ENCODE measurements at places on chromosomes 7 and 10.

DNA sequence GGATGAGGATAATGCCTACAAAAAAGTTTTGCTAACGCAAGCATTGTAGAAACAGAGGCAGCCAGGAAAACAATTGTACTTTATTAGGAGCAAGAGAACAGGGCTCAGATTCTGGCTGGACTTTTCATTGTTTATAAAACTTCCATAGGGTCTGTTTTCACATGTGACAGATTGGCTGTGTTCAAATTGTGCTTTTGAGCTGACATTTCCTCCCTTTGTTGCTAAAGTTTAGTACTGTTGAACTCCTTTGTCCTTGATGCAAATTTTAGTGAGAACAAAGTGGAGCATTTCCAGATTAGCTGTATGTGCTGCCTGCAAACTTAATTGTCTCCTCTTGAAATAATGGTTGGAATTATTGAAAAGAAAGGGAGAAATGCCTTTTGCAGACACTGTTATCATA lies 221.0 kb upstream of the FZD1 start:
- H3K36me3 ChIP-seq, result no peaks in the 10 kb centered on the region
- no peaks in the 10 kb centered on the region for H3K27me3 ChIP-seq
- H3K27ac ChIP-seq, result no peak overlapping the region
- H3K4me1 ChIP-seq, result peaks cover 19% of the 10 kb centered on the region
- no peak for ATAC-seq

GRCh38 chr7:22295402-22296264 lies 61.3 kb downstream of the RAPGEF5 start:
- no peak overlapping the region for H3K4me3 ChIP-seq
- no peaks in the 10 kb centered on the region for H3K36me3 ChIP-seq
- H3K27me3 ChIP-seq, result no peaks in the 10 kb centered on the region
- no peaks in the 10 kb centered on the region for H3K4me1 ChIP-seq
- peak; percentile 71 for ATAC-seq
- peak overlapping the region; percentile 20 for H3K27ac ChIP-seq

GRCh38 chr10:80154978-80155695 lies 22.6 kb downstream of the PLAC9 start:
- H3K27ac ChIP-seq, result peak overlapping the region; percentile 75
- no peaks in the 10 kb centered on the region for H3K27me3 ChIP-seq
- peaks cover 60% of the 10 kb centered on the region for H3K4me1 ChIP-seq
- no peaks in the 10 kb centered on the region for H3K36me3 ChIP-seq
- peak; percentile 55 for ATAC-seq
- no peak overlapping the region for H3K4me3 ChIP-seq

DNA sequence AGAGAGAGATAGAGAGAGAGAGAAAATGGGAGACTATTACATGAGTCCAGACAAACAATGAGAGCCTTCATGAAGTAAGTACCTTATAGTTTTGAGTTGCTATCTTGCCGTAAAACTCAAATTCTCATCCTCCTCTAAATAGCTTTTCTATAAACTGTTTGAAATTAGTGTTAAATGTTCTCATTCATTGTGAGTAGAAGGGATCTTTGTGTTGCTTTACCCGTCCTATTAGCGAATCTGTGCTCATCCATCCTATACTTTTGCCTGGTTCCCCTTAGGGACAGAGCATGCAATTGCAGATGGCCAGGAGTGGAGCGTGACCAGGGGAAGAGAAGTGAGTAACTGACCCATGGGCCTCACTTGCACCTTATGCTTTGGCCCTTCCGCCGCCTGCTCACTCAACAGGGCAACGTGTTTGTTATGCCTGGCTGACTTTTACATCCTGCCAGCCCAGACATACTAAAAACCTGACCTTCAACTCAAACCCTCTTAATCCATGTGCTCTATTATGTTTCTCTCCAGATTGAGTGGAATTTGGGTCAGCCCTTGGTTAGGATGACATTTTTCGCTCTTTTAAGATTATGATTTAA lies 244.2 kb upstream of the YAE1 start:
- peaks cover 11% of the 10 kb centered on the region for H3K27me3 ChIP-seq
- no peak overlapping the region for H3K27ac ChIP-seq
- ATAC-seq, result no peak
- H3K4me1 ChIP-seq, result no peaks in the 10 kb centered on the region
- H3K4me3 ChIP-seq, result no peak overlapping the region

DNA sequence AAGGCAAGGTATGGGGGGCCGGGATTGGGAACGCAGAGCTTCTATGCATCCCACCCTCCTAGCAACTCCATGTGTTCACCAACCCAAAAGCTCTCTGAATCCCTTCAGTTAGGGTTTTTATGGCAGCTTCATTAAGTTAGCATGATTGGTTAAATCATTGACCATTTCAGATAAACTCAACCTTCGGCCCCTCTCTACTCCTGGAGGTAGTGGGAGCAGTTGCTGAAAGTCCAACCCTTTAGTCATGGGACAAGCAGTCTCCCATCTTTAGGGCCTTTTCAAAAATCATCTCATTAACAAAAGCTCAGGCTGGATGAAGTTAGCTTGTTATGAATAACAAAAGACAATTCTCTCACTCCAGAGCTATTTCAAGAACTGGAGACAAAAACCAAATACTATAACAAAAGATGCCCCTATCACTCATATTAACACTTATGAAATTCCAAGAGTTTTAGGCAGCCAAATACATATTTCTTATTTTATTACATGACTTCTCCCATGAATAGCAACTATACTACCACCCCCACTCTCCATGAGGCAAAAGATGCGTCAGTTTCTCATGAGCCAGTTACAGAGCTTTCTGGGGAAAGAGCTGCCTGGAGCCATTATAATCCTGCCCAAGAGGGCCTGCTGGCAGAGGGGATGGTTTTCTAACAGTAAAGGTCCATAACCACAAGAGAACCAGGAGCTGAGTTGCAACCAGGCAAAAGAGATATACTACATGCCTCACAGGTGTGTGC lies 44.6 kb downstream of the SLC16A12 start:
- H3K4me3 ChIP-seq, result no peak overlapping the region
- H3K27ac ChIP-seq, result no peak overlapping the region
- ATAC-seq, result no peak
- no peaks in the 10 kb centered on the region for H3K27me3 ChIP-seq
- no peaks in the 10 kb centered on the region for H3K4me1 ChIP-seq
- H3K36me3 ChIP-seq, result no peaks in the 10 kb centered on the region

- peak overlapping the region; percentile 51 for H3K27ac ChIP-seq
- no peaks in the 10 kb centered on the region for H3K36me3 ChIP-seq
- peak; percentile 52 for ATAC-seq
Measured at GRCh38 chr10:89367529-89367928, 10.3 kb upstream of the IFIT1B start.

DNA sequence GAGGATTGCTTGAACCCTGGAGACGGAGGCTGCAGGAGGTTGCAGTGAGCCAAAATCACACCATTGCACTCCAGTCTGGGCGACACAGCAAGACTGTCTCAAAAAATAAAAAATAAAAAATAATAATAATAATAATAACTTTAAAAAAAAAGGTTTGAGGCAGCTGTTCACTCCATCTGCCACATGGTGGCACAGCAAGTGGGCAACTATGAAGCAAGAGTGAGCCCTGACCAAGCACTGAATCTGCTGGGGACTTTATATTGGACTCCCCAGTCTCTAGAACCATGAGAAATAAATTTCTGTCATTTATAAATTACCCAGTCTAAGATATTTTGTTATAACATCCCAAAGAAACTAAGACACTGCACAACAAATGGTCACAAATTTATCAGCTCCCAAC lies 14.6 kb upstream of the BRI3 start:
- no peak overlapping the region for H3K27ac ChIP-seq
- H3K4me3 ChIP-seq, result no peak overlapping the region
- no peaks in the 10 kb centered on the region for H3K27me3 ChIP-seq
- peaks cover 19% of the 10 kb centered on the region for H3K36me3 ChIP-seq
- no peaks in the 10 kb centered on the region for H3K4me1 ChIP-seq

- ATAC-seq, result no peak
- H3K4me1 ChIP-seq, result no peaks in the 10 kb centered on the region
- H3K27ac ChIP-seq, result no peak overlapping the region
- peaks cover 10% of the 10 kb centered on the region for H3K27me3 ChIP-seq
- no peak overlapping the region for H3K4me3 ChIP-seq
- no peaks in the 10 kb centered on the region for H3K36me3 ChIP-seq
Measured at GRCh38 chr7:152752200-152752912, 7.2 kb upstream of the ACTR3B start.

DNA sequence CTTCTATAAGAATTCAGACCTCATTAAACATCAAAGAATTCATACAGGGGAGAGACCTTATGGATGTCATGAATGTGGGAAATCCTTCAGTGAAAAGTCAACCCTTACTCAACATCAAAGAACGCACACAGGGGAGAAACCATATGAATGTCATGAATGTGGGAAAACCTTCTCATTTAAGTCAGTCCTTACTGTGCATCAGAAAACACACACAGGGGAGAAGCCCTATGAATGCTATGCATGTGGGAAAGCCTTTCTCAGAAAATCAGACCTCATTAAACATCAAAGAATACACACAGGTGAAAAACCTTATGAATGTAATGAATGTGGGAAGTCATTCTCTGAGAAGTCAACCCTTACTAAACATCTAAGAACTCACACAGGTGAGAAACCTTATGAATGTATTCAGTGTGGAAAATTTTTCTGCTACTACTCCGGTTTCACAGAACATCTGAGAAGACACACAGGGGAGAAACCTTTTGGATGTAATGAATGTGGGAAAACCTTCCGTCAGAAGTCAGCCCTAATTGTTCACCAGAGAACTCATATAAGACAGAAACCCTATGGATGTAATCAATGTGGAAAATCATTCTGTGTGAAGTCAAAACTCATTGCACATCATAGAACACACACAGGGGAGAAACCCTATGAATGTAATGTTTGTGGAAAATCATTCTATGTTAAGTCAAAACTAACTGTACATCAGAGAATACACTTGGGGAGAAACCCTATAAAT lies 24.1 kb downstream of the ZNF37A start:
- peaks cover 24% of the 10 kb centered on the region for H3K36me3 ChIP-seq
- no peaks in the 10 kb centered on the region for H3K4me1 ChIP-seq

- no peaks in the 10 kb centered on the region for H3K27me3 ChIP-seq
- H3K36me3 ChIP-seq, result no peaks in the 10 kb centered on the region
- peaks cover 44% of the 10 kb centered on the region for H3K4me1 ChIP-seq
- no peak for ATAC-seq
- H3K4me3 ChIP-seq, result no peak overlapping the region
Measured at GRCh38 chr7:84149573-84149972, 45.0 kb downstream of the SEMA3A start.

GRCh38 chr7:46224363-46224762 lies 303.3 kb upstream of the IGFBP3 start:
- no peak for ATAC-seq
- no peaks in the 10 kb centered on the region for H3K36me3 ChIP-seq
- H3K4me3 ChIP-seq, result no peak overlapping the region
- no peaks in the 10 kb centered on the region for H3K27me3 ChIP-seq
- H3K27ac ChIP-seq, result no peak overlapping the region

- H3K4me3 ChIP-seq, result no peak overlapping the region
- ATAC-seq, result no peak
- peaks cover 98% of the 10 kb centered on the region for H3K27me3 ChIP-seq
- H3K27ac ChIP-seq, result no peak overlapping the region
Measured at GRCh38 chr7:20795881-20796280, 9.2 kb upstream of the SP8 start.

- peak; percentile 34 for ATAC-seq
- no peak overlapping the region for H3K4me3 ChIP-seq
- H3K36me3 ChIP-seq, result no peaks in the 10 kb centered on the region
- H3K27me3 ChIP-seq, result no peaks in the 10 kb centered on the region
- no peak overlapping the region for H3K27ac ChIP-seq
- H3K4me1 ChIP-seq, result peaks cover 35% of the 10 kb centered on the region
Measured at GRCh38 chr7:99036546-99037111, 107.3 kb downstream of the SMURF1 start.

GRCh38 chr10:5446390-5446926 lies 34.1 kb downstream of the NET1 start:
- peaks cover 9% of the 10 kb centered on the region for H3K4me1 ChIP-seq
- peak overlapping the region; percentile 62 for H3K4me3 ChIP-seq
- H3K27me3 ChIP-seq, result no peaks in the 10 kb centered on the region
- ATAC-seq, result peak; percentile 96

- H3K4me3 ChIP-seq, result no peak overlapping the region
- no peaks in the 10 kb centered on the region for H3K4me1 ChIP-seq
- H3K27me3 ChIP-seq, result peaks cover 24% of the 10 kb centered on the region
Measured at GRCh38 chr7:44293561-44294324, 31.7 kb downstream of the CAMK2B start.

GRCh38 chr10:28463141-28463540 lies 69.8 kb upstream of the WAC start:
- no peak overlapping the region for H3K27ac ChIP-seq
- H3K27me3 ChIP-seq, result no peaks in the 10 kb centered on the region
- ATAC-seq, result no peak
- no peaks in the 10 kb centered on the region for H3K36me3 ChIP-seq
- H3K4me1 ChIP-seq, result no peaks in the 10 kb centered on the region

GRCh38 chr10:128932071-128932820 lies 534.8 kb upstream of the MGMT start:
- no peaks in the 10 kb centered on the region for H3K36me3 ChIP-seq
- peaks cover 9% of the 10 kb centered on the region for H3K4me1 ChIP-seq
- peaks cover 6% of the 10 kb centered on the region for H3K27me3 ChIP-seq
- no peak overlapping the region for H3K4me3 ChIP-seq
- ATAC-seq, result no peak

- no peak overlapping the region for H3K4me3 ChIP-seq
- H3K4me1 ChIP-seq, result no peaks in the 10 kb centered on the region
- no peaks in the 10 kb centered on the region for H3K36me3 ChIP-seq
Measured at GRCh38 chr7:48887500-48887899, 36.8 kb upstream of the CDC14C start.

GRCh38 chr7:128385988-128386925 lies 23.5 kb downstream of the IMPDH1 start:
- no peaks in the 10 kb centered on the region for H3K36me3 ChIP-seq
- peaks cover 20% of the 10 kb centered on the region for H3K27me3 ChIP-seq
- no peak overlapping the region for H3K27ac ChIP-seq
- H3K4me1 ChIP-seq, result peaks cover 11% of the 10 kb centered on the region
- no peak for ATAC-seq
- no peak overlapping the region for H3K4me3 ChIP-seq

- H3K36me3 ChIP-seq, result no peaks in the 10 kb centered on the region
- H3K27me3 ChIP-seq, result no peaks in the 10 kb centered on the region
- ATAC-seq, result no peak
- H3K4me3 ChIP-seq, result no peak overlapping the region
Measured at GRCh38 chr10:106038246-106038645, 1126.3 kb downstream of the SORCS1 start.

DNA sequence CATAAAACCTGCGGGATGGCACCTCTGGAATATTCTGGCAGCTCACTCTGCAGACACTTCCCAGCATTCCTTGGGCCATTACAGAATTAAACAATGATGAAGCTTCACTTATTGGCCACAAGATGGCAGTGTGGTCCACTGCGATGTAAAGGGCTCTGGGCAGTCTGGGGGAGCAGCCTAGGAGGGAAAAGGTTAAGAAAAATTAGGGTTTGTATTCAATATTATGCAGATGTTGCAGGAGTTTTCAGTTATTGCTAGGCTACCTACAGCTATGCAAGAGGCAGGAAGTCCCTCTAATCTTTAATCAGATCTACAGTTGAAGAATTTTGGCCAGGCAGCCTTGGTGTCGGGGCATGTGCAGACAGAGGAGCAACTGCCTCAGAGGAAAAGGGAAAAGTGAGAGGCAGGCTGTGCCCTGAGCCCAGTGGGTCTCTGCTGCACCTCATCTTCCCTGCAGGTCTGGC lies 233.2 kb upstream of the PRSS1 start:
- no peaks in the 10 kb centered on the region for H3K36me3 ChIP-seq
- H3K4me1 ChIP-seq, result no peaks in the 10 kb centered on the region
- peak; percentile 60 for ATAC-seq
- H3K27ac ChIP-seq, result no peak overlapping the region
- no peaks in the 10 kb centered on the region for H3K27me3 ChIP-seq

- no peaks in the 10 kb centered on the region for H3K36me3 ChIP-seq
- H3K4me3 ChIP-seq, result no peak overlapping the region
- H3K27ac ChIP-seq, result no peak overlapping the region
- no peak for ATAC-seq
- no peaks in the 10 kb centered on the region for H3K27me3 ChIP-seq
Measured at GRCh38 chr10:34198953-34199352, 616.1 kb downstream of the PARD3 start.
